ENCODE measurements at places on chromosomes 7 and 10. TPM values are rescaled to one million over a fixed set of nuclear protein-coding genes. Genes with fewer than 3 reads are reported as not detected.

DNA sequence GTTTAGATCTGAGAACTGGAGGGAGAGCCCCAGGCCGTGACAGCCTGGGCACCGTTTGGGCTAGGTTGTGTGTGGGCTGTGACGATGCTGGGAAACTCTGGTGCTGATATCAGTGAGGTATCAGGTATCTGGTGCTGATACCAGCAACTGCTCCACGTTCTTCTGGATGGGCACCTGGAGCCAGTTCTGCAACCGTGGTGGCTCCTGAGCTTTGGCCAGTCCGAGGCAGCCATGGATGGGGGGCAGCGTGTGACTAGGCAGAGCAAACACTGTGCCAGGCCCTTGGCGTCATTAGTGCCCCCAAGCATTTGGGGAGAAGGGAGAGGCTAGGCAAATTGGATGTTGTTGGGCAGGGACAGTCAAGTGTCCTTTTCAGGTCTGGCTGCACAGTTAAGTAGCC is 57.9 kb downstream of the ZNF467 start:
- no peak for DNase-seq

DNA sequence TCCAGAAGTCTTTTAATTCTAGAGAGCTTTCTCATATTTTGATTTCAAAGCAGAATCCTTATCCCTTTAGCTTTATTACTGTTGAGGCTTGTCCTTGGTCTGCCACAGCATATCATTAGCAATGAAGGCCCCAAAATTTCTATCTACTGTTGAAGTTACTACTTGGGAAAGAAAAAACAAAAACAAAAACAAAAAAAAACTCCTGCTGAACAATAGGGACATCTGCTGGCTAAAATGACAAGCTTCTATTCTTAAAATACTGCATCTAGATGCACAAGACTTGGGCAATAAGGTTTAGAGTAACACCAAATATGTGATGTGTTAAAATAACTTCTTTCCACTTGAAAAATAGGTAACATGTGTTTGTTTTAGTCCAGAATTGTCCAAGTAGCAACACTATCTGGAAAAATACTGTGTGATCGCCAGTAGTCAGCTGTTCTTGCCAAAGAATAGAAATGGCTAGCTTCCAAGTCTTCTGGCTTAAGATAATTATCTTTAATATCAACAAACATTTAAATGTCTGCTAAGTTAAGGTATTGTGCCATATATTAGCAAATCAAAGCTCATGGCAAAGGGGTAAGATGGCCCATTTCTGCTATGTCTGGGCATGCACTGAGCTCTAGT is 3.8 kb upstream of the DMTF1 start:
- DNase-seq: no peak

ECD gene
- total RNA-seq: 18.6 TPM

GRCh38 chr10:119406601-119407253 is 135.8 kb downstream of the RGS10 start:
- DNase-seq: no peak

GRCh38 chr7:155721056-155721455 is 76.6 kb downstream of the RBM33 start:
- peak; percentile 33 for DNase-seq

DNA sequence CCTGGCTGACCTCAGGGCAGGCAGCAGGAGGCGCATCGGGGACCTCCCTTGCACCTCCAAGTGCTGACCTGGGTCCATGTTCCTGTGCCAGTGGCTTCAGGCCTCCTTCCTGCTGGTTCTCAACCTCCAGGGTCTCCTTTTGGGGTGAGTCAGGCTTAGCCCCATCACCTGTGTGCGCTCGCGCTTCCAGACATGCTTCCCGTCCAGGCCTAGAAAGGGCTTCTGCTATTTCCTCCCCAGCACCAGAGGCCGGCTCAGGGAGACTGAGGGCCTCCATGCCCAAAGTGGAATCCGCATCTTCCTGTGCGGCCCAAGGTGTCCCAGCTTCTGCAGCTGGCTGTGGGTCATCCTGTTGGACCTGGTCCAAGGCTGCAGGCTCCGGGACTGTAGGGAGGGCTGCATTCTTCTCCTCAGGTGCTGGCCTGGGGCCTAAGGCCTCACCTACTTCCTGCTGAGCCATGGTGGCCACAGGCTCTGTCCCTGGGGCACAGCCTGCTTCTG is 5.9 kb downstream of the NACAD start:
- no peak for DNase-seq

DNA sequence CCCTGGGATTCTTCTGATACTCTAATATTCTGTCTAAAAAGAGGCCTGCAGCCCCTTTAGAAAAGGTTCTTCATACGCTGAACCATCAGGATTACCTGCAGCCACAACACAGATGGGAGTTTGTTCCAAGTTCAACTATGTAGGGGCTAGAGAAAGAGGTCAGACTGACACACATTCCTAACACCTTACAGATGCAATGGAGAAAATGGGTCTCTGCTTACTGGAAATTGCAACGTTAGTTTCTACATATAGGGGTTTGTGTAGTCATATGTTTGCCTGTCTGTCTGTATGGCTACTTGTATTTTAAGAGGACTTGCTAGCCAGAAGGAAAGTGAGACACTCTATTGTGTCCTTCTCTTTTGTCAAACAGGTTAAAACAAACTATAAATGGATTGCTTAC is 618.5 kb downstream of the INHBA start:
- no peak for DNase-seq

DNA sequence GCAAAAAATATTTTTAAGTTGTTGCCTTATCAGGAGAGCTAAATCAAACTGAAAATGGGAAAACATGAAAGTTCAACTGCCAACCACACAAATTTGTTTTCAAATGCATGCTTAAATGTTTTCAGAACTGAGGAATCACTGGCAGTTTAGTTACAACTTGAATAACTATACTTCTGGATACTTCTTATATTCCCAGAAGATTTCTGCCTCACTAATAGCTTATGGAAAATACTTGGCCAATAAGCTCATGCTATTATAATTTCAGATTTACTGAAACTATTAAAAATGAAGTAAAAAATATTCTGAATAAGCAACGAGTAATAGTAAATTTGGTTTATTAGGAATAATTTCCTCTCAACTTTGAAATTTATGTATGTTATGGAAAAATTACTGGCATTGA is 222.2 kb downstream of the CDK14 start:
- DNase-seq: no peak

HMX2 gene
- total RNA-seq: not detected

PLEKHS1 gene
- total RNA-seq: not detected

UTF1 gene
- total RNA-seq: not detected

- no peak for DNase-seq
Observed at GRCh38 chr10:21515361-21516241, 9.9 kb downstream of the SKIDA1 start.

VPS37D gene
- 1.9 TPM for total RNA-seq

MINDY4 gene
- 2.6 TPM for total RNA-seq

MKRN1 gene
- total RNA-seq: 107 TPM

- no peak for DNase-seq
Observed at GRCh38 chr7:97480772-97481390, 251.0 kb upstream of the TAC1 start.

IMMP2L gene
- 17.2 TPM for total RNA-seq

GRCh38 chr7:101094791-101095375 is 9.6 kb downstream of the TRIM56 start:
- DNase-seq: peak; percentile 66

- no peak for DNase-seq
Observed at GRCh38 chr10:30999070-30999712, 32.5 kb downstream of the ZNF438 start.

- peak; percentile 71 for DNase-seq
Observed at GRCh38 chr7:7183061-7183837, 905 bp downstream of the C1GALT1 start.

- peak; percentile 63 for DNase-seq
Observed at GRCh38 chr7:136086712-136087111, 109.6 kb upstream of the MTPN start.

DNA sequence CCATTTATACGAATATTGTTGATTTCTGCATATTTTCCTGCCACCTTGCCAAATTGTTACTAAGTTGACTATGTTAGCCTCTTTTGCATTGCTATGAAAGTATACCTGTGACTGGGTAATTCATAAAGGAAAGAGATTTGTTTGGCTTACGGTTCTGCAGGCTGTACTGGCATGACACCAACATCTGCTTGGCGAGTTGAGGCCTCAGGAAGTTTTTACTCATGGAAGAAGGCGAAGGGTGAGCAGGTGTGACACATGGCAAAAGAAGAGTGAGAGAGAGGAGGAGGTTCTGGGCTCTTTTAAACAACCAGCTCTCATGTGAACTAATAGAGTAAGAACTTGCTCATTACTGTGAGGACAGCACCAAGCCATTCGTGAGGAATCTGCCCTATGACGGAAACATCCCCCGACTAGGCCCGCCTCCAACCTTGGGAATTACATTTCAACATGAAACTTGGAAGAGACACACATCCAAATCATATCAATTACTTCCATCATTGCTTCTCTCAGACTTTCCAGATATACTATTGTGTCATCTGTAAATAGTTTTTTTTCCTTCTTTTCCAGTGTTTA is 8.4 kb downstream of the RALA start:
- no peak for DNase-seq

- no peak for DNase-seq
Observed at GRCh38 chr10:19819419-19820033, 3.3 kb downstream of the PLXDC2 start.

PVRIG gene
- 0.63 TPM for total RNA-seq

GRCh38 chr7:11969643-11970042 is 137.6 kb upstream of the THSD7A start:
- DNase-seq: no peak

DNA sequence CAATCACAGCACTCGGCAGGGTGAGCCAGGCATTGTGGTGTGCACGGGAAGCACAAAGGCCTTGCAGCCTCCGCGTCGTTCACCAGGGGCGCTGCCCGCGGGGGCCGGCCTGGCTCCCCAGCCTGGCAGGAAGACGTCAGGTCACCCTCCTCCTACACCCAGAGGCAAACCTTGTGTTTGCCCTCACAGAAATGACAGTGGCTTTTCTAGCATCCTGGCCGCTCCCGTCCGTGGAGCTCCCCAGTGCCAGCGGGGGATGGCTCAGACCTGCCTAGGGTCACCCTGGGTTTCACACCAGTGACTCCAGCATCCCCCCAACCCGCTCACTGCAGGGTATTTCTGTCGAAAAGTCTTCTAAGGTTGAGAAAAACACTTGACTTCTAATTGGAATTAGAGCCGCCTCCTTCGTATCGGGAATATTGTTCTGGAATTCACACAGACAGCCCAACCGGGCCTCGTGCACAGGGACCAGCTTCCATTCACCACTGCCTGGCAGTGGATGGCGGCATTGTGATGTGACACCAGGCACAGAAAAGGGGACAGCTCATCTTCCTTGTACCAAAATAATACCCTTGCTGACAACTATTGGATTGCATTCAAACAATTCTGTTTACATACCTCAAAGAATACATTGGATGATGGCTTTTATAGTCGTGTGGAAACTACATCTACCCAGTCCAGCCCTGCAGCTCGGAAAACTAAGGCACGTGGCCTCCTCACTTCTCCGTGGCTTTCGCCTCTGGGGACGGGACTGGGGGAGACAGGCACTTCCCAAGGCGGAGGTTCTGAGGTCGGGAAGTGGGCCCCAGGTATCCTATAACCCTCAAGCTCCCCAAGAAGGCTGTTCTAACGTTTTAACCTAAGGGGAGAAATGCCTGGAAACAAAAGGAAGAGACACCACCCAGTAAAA is 109.0 kb downstream of the EBF3 start:
- DNase-seq: no peak

DNA sequence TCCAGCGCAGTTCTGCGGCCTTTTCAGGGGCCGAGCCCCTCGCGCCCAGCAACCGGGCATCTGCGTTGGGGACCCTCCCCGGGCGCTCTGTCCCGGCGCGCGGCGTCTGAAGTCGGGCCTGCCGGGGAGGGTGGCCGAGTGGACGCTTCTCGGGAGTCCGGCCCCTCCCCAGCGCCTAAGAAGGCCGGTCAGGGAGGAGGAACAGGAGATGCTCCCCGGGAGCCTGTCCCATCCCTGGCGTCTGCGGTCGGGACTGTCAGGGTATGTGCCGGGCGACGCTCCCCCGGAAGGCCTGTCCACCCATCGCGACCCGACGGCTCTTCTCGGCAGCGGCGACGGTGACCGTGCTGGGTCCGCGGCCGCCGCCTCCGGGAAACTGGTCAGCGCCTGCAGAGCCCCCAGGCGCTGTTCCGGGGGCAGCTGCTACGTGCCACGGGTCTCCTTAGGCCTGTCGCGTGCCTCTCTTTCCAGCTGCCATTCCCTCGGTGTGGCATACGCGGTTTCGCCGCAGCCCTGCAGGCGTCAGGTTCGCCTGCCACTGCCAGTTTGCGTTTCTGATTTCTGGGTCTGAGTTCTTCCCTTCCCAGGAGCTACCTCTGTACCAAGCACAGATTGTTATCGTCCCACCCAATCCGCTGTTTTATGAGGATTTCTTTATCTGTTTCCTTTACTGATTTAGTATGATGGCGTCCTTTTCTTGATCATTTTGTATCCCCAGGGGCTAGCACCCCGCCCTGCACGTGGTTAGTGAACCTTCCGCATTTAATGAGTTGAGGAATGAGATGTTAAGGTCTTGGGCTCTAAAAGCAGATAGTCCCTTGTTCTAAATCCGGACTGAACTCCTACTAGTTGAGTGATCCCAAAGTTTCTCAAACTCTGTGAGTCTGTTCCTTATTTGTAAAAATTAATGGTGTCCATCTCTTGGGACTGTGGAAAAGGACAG is 782 bp downstream of the IFIT5 start:
- peak; percentile 59 for DNase-seq

DNA sequence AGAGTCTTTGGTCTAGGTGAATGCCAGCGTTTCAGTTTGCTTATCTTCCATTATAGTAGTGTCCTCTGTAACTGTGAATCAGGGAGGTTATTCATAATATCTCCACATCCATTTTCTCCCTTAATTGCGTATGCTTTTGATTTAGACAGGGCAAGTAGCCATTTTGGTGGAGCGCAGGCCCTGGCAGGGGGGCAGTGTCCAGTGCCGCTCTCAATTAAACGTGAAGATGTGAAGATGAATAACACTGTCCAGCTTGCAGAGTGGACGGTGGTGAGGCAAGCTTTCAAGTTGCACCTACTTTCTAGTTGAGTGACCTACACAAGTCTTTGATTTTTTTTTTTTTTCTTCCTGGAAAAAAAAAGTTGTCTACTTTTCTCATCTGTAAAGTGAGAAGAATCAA is 4.5 kb downstream of the TSPAN14 start:
- no peak for DNase-seq

GNGT1 gene
- not detected for total RNA-seq

DNA sequence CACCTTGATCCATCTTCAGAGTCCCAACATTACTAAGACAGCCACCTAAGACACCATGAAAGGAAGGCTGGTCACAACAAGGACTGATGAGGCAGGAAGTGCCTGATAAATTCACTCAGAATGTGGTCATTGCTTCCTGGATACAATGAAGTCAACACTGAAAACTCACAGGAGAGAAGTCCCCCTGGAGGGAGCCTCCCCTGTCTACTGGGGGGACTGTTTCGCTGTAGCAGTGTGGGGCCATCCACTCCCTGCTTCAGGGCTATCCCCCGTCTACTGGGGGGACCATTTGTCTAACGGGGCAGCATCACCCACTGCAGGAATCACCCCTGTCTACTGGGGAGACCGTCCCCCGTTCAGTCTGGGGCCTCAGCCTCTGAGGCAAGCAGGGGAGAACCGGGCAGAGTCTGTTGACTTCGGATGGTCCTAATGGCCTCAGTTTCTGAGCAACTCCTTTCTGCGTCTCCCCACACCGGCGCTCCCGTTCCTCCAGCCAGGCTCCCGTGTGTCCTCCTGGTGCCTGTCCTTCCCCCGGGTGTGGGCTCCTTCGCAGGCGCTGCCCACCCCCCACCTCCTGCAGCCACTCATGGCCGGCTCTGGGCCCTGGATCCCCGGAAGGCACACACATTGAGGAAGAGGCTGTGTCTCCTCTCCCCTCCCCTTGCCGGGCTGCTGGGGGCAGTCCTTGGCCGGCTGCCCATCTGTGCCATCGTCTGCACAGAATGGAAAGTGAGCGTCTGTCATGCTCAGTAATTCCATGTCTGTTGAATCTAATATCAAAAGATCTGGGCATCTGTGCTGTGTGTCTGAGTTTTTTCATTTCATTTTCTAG is 59.9 kb upstream of the DNAJB6 start:
- DNase-seq: no peak

All from heart left ventricle (tissue), 16 donors.